ENCODE measurements at places on chromosomes 6 and 20.

DNA sequence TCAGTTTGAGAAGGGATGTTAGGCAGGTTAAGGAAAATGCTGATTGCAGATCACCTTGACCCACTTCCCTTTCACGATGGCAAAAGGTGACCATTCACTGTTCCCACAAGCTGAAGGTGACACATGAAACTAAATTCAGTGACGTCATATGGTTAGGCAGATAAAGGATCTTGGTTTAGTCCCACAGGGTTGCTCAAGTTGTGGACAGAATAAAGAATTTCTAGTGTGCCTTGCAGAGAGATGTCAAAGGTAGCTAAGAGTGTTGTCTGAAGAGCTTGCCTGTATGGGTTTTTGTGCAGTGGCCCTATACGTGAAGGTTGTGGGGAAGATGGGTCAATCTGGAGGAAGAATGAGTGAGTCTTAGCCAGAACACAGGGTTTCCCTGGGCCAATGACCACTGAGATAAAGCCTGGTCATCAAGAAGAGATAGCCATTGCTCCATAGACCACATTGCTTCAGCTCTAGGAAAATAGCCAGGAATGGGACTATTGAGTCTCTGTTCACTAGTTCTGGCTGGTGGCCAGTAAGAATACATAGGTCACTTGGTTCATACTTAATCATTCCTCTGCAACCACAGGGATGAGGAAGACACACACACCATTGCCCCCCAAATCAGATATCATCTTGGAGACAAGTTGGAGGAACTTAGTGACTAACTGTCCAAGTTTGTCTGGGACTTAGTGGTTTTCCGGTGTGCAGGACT lies 148.5 kb upstream of the ATXN1 start:
- peak; percentile 80 for DNase-seq

DNA sequence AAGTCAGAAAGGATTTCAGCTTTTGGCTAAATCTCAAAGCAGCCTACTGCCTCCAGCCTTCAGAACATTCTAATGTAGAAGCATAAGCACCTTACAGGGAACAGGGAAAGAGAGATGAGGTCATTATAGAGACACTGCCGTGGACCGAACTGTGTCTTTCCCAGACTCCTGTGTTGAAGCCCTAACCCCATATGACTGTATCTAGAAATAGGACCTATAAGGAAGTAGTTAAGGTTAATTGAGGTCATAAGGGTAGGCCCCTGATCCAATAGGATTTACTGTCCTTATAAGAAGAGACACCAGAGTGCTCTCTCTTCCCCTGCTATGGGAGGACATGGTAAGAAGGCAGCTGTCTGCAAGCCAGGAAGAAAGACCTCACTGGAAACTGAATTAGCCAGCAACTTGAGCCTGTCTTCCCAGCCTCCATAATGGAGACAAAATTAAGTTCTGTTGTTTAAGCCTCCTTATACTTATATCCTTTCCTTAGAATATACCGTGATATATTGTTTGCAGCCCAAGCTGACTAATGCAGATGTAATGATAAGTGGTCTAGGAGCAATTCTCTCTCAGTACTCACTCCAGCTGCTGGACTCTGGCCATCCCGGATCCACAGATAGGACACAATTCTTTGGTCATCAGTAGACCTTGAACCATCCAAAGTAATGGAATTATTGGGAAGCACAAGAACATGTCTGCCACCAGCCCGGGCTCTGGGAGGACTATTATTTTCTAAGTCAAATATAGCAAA lies 71.4 kb downstream of the ALDH5A1 start:
- no peak for DNase-seq

DNA sequence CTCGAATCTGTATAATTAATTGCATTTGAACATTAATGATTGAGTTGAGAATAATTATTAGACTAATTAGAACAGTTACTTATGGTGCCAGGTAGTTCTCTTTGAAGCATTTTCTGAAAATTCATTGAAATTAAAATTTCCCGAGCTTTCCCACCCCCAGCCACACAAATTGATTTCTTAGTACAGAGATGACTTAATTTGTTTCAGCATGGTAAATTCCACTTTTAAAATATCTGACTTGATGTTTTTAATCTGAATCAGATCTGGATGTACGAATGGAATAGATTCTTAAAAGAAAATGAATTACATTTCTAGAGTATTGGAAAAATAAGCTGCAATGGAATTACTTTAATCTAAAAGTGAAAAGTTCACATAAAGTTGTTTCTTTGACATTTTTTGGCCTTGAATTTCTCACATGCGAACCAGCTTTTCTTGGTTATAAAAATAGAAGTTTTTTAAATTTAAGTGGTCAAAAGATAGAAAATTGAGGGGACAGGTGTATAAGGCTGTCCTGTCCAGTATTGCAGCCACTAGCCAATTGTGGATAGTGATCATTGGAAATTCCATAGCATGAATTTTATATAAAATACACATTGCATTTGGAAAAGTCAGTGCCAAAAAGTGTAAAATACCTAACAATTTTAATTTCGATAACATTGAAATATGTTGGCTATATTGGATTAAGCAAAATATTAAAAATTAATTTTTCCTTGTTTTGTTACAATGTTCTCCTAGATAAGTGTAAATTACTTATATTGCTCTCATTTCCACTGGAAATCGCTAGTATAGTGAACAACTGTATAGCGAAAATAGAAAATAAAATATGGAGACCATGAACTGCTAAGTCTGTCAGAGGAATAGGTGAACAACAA lies 102.9 kb downstream of the OR2B2 start:
- DNase-seq, result no peak

DNA sequence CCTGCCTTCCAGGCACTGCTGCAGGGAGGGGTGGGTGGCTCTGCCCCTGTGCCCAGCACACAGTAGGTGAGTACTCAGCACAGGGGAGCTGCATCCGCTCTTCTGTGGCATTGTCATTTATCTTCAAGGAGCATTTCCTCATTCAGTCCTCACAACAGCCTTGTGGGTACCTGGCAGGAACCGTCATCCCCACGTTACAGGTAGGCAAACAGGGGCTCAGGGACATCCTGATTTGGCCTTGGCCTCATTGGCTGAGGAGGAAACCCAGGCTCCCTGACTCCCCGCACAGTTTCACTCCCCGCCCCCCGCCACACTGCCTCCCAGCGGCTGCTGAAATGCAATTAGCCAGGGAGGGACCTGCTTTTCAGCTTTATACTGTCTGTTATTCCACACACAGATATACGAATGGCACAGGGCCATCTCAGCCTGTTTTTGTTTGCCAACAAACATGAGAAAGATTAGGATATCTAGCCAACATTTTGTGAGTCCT lies 24.2 kb upstream of the PNPLA1 start:
- no peak for DNase-seq

GRCh38 chr20:54846948-54847347 lies 371.6 kb downstream of the DOK5 start:
- DNase-seq, result no peak

DNA sequence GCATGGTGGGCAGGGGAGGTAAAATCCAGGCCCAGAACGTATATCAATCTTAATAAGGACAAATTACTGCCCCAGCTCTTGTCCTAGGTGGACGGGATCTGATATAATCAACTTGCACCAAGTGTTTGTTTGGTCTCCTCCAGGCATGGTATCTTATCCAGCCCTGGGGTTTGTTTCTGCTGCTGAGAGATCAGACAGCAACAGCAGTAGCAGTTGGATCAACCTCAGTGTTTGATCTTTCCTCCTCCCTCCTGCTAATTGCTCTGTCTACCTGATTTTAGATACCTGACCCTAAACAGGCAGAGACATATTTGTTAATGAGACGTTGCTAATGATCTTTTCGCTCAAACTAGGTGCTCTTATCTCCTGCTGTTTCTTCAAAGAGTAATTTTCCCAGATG lies 100.4 kb upstream of the BACH2 start:
- DNase-seq, result no peak

DNA sequence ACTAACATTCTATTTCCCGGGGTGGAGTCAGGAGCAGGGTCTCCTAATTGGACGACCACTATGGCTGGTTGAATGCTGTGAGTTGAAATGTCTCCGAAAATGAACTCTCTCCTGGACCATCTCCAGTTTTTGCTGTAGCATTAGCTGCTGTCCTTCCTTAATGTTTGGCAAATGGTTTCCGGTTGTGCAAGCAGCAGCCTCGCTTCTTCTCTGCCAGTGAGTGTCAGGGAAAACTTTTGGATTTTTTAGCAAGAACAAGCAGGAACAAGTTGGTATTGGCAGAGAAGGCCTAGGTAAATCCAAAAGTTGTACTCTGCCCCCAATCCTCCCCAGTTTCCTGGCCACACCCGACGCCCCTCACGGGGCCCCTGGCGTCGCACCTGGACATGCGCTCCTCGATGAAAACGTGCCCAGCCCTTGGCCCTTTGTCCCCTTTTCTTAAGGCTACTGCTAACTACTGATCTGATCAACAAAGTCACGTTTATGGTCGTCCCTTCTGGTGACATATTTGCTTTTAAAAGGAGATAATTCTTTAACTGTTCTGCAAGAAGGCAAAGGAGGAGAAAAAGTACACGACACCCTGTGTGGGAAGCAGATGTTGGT lies 103.2 kb downstream of the ARMC2 start:
- no peak for DNase-seq

DNA sequence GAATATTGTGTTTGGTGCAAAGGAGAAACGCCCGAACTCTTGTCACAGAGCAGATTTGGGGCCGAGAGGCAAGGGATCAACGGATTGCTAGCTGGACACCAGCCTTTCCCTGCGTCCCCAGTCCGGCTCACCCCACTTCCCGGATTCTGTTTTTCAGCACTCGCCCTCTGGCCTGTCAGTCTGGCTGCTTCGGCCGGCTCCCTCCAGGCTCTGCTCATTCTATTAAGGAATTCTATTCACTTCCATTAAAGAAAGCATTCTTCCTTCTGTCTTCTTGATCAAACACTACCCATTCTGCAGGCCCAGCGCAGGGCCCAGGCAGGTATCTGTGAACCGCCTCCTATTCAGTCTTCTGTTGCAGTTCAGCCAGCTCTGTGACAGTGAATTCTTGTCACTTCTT lies 91.7 kb downstream of the RNF182 start:
- DNase-seq, result no peak

DNA sequence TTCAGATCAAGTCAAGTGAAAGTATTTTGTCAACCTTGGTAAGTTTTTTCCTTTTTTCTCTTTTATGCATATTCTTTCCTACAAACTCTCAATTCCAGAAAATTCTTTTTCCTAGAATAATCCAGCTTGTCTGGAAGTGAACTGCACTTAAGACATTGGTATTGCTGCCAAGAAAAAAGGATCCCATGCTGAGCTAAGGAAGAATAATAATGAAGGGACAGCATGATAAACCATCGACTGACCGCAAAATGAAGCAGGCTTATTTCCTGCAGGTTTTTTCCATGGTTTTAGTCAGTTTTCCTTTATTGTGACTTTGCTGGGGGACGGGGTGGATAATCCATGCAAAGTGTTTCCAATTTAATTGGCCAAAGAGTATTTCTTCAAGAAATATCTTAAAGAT lies 857.6 kb upstream of the SLC35B3 start:
- DNase-seq, result no peak

DNA sequence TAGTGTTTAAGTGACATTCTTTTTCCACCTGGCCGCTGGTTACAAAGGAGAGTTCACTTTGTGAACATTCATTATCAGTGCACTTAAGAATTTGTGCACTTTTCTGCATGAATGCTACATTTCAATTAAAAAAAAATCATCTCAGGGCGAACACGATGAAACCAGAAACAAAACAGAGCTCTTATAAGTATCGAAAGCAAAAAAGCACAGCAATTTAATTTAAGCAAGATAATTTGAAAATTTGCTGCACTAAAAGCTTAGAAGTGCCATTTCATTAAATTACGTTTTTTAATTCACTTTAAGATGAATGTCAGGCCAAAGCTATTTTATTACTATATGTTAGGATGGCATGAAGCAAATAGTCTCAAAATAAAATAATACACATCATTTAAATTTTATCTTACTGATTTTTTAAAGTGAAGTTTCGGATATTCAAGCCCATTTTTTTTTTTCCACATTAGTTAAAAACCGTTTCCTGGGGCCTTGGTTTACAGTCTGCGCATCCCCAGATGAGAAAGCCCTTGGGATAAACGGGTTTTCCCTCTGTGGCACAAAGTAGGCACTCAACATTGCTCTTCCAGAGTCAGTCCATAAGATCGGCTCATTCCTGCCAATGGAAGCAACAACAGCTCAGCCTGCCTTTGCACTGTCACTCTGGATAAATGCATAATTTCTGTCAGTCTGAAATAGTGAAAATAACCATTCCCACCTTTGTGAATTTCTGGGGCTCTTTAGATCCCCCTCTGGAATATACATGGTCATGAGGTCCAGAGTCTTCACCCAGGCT lies 80.1 kb downstream of the FYN start:
- no peak for DNase-seq

GRCh38 chr20:60046011-60046413 lies 87.8 kb downstream of the CDH26 start:
- peak; percentile 17 for DNase-seq

GRCh38 chr6:31162463-31163165 lies 4.2 kb downstream of the TCF19 start:
- no peak for DNase-seq

DNA sequence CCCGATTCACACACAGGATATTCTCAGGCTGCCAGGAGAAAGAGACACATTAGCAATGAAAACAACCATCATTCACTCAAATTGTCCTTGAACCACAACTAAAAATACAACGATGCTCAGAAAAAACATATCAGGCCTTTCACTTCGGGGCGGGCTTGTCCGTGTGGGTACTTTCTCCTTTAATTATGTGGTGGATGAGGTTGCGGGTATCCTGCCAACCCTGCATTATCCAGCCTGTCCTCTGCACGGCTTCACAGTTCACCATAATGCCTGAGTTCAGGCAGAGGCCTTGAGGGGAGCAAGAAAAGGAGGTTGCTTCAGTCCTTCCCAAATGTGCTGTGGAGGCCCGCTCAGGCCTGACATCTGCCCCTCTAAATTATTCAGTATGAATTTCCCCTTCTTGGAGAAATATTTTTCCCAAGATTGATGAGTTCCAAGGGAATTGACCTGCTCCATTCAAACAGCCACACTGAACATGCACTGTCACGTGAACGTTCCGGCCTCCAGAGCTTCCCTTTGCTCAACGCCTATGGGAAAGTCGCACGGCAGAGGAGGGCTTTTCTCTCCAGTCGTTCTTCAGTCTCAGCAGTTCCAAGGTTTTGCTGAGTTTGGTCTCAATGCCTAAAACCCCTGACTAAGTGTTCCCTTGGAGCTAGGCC lies 70.3 kb downstream of the MYLK4 start:
- no peak for DNase-seq
